ENCODE measurements at places on chromosomes 4 and X.

DNA sequence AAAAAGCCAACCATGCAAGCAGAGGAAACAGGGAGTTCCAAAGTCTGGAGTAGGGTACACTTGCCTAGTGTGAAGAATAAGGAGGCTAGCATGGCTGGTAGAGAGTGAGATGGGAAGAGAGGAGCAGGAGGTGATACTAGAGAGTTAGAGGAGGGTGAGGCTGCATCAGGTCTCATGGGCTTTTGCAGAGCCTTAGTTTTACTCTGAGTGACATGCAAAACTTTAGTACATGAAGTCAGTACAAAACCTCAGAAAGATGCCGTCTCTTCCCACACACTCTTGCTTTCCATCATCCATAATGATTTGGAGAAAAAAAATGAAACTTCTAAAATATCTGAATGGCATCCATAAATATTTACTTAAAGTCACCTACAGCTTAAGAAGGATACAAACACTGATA, 5.0 kb downstream of the OPRPN start:
- DNase-seq, result no peak

DNA sequence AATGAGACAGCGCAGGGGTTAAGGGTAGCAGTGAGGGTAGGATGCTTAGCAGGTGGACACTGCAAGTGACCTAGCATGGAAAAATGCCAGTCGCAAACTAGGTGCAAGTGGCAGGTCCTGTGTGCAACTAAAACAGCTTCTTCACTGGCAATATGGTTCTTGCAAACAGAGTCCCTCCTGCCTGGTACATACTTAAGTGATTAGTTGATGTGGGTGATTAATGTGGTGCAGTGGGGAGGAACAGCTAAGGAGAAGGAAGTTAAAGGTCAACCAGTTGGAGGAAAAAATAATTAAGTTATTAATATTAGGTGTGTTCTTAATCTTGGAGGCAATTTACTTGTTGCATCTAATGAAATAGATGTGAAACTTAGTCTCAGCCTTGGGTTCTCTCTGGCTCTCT, 121.6 kb upstream of the IGFBP7 start:
- no peak for DNase-seq

DNA sequence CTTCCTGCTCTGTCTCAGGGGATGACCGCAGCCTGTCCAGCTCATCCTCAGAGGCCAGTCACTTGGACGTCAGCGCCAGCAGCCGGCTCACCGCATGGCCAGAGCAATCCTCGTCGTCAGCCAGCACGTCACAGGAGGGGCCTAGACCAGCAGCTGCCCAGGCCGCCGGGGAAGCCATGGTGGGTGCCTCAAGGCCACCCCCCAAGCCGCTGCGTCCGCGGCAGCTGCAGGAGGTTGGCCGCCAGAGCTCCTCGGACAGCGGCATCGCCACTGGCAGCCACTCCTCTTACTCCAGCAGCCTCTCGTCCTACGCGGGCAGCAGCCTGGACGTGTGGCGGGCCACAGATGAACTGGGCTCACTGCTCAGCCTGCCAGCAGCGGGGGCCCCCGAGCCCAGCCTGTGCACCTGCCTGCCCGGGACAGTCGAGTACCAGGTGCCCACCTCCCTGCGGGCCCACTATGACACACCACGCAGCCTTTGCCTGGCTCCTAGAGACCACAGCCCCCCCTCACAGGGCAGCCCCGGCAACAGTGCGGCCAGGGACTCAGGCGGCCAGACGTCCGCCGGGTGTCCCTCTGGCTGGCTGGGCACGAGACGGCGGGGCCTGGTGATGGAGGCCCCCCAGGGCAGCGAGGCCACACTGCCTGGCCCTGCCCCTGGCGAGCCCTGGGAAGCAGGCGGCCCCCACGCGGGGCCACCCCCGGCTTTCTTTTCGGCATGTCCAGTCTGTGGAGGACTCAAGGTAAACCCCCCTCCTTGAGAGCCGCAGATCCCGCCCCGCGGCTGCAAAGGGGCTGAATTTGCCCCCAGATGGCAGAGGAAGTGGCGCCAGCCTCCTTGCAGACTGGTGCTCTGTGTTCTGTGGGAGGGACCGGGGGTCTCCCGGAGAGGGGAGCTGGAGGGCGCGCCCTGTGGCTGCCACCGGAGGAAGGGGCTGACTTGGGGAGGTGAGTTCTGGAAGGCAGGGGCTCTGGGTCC, 29.9 kb downstream of the DOK7 start:
- no peak for DNase-seq

DNA sequence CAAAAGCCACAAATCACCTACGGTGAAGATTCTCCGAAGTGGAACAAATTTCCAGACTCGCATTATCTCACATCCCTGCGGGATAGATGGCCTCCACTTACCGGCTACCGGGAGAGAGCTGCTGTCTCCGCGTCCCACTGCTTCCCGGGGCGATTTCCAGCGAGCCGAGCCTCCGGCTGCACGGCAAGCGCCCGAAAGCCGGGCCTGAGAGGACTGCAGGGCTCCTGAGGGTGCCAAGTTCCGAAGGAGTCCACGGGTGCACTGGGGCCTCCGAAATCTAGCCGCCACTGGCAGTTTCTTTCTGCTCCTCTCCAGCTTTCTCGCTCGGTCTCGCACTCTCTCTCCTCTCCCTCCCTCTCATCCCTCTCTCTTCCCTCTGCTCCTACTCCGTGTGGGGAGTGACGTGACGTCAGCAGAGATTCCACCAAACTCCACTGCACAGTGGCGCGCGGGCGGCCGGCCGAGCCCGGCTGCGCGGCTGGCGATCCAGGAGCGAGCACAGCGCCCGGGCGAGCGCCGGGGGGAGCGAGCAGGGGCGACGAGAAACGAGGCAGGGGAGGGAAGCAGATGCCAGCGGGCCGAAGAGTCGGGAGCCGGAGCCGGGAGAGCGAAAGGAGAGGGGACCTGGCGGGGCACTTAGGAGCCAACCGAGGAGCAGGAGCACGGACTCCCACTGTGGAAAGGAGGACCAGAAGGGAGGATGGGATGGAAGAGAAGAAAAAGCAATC, 14.0 kb upstream of the PITX2 start:
- no peak for DNase-seq

DNA sequence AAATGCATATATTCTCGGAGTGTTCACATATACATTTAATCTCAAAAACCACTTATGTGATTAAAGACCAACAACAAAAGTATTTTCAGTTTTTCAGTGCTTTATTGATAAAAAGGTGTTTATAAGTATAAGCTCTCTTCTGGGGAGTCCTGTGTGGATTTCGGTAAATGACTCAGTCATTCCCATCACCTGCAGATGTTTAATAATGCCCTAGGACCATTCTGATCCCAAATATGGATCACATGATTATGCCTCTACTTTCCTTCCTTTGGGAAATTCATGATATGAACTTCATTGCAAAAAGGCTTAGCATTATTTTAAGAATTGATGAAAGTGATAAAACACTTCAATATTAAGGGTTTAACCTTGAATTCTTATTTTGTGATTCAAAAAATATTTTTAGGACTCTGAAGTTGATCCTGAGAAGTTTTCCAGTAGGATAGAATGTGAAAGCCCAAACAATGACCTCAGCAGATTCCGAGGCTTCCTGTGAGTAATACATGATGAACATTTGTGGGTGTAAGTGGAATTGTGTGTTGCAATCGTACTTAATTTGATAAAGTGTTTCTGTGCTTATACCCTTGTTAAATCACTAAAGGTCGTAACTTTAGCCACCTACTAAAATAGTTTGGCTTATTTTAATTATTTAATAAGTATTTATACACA, 40.2 kb downstream of the ATP10D start:
- DNase-seq, result no peak

DNA sequence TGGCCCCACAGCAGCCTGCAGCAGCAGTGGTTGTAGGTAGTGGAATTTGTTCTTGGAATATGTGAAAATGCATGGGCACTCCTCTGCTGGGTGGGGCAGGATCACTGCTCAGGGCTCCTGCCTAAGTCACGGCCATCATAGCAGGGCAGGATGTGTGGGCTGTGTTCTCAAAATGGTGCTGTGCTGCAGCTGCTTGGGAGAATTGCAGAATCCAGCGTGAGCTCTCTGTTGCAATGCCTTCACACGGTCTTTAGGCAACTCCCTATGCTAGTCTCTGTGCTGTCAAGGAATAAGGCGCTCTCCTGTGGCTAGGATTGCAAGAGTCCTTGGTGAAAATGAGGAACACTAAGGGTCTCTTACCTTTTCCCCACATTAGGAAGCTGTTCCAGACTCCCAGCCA, 42.9 kb downstream of the F8 start:
- DNase-seq, result no peak

DNA sequence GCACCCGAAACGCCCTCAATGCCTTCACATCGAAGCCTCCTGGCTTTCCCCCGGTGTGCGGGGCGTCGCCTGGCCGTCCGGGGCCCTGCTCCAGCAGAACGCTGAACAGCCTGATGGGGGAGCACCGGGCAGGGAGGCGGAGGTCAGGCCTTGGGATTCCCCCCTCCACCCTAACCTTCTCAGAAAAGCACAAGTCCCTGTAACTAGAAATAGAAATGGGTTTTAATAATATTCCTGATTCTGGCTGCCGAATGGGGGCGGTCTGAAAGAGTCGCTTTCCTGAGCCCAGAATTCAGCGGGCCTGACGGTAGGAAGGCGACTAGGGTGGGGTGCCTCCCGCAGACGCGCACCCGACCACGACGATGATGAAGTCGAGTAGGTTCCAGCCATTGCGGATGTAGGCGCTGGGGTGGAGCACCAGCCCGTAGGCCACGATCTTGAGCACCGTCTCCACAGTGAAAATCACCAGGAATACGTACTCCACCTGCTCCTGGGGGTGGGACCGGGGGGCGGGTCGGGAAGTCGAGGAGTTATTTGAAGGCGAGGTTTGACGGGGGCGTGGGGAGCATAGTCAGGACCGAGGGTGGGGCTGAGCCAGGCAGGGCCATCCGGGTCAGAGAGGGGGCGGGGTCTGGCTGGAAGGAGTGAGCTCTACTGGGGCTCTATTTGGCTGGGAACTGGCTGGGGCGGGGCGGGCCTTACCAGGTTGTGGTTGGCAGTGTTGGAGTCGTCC, 2.5 kb downstream of the CACNA1F start:
- DNase-seq, result no peak

DNA sequence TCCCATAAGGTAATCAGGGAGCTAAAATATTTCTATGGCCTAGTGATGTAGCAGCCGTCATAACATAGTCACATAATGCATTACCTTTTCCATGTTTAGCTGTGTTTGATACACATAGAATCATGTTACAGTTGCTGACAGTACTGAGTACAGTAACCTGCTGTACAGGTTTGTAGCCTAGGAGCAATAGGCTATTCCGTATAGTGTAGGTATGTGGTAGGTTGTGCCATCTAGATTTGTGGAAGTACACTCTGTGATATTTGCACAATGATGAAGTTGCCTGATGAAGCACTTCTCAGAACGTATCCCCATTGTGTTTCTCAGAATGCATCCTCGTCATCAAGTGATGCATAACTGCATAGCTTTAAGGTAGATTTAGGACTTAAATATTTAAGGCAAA, 495.6 kb upstream of the ZFP42 start:
- DNase-seq, result no peak

GRCh38 chr4:88953400-88953799, 103.6 kb downstream of the FAM13A start:
- DNase-seq, result no peak

DNA sequence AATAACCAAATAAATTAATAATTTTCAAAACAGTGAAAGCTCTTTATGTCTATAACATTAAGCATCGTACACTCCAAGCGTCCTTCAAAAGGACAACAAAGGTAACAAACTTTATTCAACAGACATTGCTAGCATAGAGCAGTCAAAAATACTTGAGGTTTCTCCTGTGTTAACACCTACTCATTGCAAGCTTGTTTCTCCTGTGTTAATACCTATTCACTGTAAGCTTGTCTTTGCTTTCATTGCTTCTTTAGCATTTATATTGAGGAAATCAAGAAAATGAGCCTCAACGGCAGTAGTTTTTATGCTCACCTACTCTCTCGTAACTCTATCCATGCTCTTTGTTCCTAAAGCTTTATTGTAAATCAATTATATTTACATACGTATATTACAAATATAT, 3.5 kb downstream of the SPOCK3 start:
- DNase-seq, result no peak

DNA sequence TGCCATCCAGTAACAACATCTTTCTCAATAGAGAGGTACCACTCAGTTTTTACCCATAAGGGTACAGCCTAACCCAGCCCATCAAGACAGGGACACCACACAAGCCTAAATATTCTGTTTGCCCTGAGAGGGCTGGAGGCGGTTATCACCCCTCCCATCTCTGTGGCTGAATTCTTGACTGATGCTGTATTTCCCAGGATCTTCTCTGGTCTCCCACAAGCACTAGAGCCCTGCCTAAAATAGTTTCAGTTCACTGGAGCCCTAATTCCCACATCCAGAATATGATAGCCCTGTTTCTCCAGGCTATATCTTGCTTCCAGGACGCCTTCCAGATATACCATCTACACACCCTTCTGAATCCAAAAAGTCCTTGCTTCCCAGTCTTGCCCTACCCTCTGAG, 91.6 kb upstream of the NMU start:
- no peak for DNase-seq

DNA sequence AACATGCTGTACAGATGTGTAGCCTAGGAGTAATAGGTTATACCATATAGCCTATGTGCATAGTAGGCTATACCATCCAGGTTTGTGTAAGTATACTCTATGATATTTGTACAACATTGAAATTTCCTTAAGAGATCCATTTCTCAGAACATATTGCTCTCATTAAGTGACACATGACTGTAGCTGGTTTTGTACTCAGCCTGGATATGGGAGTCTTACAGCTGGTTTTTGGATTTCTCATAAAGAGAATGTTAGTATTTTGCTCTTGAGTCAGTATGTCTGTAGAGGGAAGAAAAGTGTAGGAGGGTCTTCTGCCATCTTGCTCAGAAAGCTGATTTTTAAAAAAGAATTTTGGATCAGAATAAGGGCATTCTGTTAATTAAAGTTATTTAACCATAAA, 85.3 kb downstream of the SMARCA5 start:
- no peak for DNase-seq

- DNase-seq, result no peak
Observed at GRCh38 chrX:1754077-1754476, 139.2 kb downstream of the ASMT start.

DNA sequence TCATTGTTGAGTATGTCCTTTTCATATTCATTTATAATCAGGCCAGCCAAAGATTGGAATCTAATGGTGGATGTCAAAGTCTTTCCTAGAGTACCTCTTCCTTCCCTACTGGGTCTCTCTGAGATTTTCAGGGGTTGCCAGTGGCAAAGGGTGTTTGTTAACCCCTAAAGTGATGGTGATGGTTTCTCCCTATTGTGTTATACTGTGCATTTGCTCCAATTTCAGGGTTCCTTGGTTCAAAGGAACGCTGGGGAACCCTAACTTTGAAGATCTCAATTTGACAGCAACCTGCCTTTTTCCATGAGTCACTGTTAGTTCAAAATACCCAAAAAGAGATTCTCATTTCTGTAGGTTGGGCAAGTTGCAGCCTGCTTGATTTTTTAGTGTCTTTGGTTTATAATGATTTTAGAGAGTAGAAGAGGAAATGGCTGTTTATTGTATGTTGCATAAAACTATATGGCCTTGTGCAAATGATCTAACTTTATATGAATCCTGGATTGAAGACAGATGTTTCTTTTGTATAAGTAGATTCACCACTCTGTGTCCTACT, 23.0 kb downstream of the GAB1 start:
- DNase-seq, result no peak

DNA sequence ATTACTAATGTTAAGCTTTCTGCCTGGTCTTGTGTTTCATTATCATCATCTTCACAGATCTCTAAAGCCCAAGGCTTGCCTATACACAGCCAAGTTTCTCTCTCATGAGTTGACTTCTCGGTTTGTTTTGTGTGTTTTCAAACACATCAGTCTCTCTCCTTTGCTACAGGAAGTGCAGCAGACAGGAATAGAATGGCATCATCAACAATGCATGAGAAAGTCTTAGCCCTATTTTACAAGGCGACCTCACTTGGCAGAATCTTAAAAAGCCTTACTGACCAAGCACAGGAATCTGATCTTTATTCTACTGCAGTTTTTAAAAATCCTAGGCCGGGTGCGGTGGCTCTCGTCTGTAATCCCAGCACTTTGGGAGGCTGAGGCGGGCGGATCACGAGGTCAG, 36.8 kb downstream of the CC2D2A start:
- no peak for DNase-seq

All from amygdala (tissue), 56 donors.